Amygdala (tissue), 56 donors: ENCODE measurements at places on chromosomes 3 and 15.

GRCh38 chr3:49654176-49654825, 19.9 kb upstream of the APEH start:
- no peak for DNase-seq

DNA sequence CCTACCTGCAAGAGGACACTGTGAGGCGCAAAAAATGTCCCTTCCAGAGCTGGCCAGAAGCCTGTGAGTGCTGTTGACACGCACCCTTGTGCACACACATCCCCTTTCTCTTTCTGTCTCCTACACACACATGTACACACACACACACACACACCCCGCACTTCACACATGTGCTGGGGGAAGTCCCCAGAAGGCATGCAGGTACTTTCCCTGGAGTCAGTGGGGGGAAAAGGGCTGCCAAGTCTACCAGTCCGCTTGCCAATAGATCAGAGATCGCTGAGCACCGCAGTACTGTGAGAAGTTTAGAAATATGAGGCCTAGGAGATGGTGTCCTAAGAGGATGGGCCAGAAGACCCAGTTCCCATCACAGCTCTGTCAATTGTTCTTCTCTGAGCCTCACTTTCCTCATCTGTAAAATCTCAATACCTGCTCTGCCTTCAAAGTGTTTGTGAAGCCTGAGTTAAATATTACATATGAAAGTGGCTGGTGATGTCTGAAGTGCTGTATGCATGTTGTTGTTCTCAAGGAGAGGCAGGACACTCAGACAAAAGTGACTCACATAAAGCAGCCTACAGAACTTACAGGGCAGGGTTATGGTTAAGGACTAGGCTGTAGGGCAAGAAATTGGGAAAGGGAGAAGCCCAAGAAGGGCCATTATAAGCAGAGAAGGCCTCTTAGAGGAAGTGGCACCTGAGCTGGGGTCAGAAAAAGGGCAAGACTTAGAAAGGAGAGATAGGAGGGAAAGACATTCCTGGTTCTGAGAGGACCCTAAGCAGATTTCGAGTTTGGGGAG, 6.8 kb downstream of the IL17RE start:
- no peak for DNase-seq

GRCh38 chr3:165192610-165193192, 3.5 kb downstream of the SLITRK3 start:
- no peak for DNase-seq

DNA sequence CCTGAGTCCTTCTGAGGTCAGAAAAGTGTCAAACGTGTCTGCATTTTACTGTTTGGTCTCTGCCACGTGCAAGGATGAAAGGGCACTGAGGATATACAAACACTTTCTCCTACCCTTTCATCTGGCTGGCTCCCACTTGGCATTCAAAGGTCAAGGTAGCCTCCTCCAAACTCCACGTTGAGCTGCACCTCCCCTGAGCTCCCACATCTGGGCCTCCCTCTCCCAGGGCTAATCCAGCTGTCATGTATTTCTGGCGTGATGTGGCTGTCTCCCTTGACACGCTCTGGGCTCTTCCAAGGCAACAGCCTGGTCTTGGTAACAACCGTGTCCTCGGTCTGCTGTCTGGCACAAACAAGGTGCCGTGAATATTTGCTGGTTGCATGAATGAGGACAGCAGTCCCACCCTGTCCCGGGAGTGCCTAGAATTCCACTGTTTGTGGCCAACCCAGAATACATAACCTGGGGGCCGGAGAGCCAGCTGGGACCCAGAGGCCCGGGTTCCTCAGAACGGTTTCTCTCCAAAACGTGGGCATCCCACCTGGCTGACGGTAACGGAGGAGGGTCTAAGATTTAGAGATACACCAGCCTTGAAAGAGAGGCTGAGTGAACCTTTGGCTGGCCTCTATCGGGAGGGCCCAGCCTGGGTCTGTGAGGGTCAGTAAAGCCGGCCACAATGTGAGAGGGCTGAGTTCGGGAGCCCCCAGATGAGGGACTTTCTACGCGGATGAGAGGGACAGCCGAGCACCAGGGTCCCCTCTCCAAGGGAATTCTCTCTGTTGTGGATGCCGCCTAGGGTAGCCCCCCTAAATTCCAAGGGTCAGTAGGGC, 767 bp downstream of the GLT8D1 start:
- DNase-seq, result no peak

DNA sequence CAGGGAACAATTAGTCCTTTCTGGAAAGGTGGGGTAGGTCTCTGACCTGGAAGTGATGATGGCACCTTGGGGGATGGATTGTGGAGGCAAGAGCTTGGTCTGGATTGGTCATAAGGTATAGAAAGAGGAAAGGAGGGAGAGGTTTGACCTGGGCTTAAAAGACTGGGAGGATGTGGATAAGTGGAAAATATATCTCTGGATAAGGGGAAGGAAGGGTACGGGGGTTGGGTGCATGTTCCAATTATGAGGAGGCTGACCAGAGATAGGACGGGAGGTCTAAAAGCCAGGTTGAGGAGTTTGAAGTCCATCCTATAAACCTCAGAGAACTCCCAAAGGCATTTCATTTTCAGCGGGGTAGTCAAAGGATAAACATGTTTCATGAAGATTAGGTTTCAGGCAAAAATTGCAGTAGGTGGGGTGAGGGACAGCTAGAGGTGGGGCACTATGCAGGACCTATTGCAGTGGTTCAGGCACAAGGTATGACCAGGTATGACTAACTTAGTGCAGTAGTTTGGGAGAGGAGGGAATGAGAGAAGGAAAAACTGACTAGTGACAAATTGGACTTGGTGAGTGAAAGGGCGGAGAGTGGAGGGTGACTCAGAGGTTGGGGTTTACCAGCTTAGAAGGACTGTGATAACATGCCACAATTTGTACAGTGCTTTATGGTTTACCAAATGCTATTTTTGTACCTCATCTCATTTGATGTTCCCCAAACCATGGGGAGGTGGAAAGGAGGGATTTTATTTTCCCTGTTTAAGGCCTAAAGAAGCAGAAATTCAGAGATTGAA, 10.7 kb downstream of the PDE8A start:
- no peak for DNase-seq

- DNase-seq, result no peak
These were observed 38.3 kb downstream of the WHAMM start for GRCh38 chr15:82847703-82848102.

DNA sequence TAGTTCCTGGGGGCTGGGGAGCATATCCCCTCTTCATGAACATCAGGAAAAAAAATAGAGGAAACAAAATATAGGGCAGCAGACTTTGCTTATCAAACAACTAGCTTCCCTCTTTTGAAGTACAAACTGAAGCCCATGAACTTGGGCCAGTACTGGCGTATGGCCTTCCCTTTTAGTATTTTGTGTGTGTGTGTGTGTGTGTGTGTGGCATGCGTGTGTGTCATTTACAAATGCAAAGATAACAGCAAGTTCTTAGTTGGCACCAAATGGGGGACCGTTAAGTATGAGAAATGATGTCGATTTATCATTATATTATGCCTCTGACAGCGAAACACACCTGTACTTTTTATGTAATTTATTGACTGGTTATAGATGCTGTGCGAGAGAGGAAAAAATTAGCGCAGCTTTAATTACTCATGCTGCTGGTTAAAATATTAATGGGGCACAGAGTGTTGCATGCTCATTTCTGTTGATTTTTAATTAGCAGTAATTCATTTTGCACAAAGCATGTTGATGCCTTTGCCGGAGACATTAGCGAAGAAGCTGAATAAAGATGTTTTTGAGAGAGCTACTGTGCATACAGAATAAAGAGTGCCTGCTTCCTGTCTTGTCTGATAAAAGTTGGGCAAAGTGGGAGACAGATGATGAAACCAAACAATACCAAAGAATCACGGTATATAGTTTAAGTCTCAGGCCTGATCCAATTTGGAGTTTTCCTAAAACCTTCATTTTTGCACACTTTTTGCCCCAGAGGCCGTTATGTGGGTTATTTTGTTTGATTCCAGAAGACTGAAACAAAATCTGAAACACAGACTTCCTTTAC, 297.1 kb downstream of the SATB1 start:
- DNase-seq, result no peak

DNA sequence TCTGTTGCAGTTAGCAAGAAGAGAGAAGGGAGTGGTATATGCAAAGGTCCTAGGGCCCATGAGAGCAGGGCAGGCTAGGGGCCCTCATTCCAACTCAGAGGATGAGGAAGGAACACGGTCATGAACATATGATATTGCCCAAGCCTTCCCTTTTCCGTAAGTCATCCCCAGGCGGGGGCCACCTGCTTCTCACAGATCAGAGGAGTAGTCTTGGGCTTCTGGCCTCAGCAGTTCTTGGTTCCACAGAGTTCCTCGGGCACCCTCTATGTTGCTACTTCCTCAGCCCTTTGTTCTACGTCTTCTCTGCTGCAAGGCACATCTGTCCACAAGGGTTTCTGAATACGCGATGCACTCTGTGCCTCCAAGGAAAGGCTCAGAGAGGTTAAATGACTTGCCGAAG, 25.3 kb downstream of the EPHB3 start:
- no peak for DNase-seq

GRCh38 chr3:196007744-196008335, 74.0 kb downstream of the TFRC start:
- DNase-seq, result no peak

DNA sequence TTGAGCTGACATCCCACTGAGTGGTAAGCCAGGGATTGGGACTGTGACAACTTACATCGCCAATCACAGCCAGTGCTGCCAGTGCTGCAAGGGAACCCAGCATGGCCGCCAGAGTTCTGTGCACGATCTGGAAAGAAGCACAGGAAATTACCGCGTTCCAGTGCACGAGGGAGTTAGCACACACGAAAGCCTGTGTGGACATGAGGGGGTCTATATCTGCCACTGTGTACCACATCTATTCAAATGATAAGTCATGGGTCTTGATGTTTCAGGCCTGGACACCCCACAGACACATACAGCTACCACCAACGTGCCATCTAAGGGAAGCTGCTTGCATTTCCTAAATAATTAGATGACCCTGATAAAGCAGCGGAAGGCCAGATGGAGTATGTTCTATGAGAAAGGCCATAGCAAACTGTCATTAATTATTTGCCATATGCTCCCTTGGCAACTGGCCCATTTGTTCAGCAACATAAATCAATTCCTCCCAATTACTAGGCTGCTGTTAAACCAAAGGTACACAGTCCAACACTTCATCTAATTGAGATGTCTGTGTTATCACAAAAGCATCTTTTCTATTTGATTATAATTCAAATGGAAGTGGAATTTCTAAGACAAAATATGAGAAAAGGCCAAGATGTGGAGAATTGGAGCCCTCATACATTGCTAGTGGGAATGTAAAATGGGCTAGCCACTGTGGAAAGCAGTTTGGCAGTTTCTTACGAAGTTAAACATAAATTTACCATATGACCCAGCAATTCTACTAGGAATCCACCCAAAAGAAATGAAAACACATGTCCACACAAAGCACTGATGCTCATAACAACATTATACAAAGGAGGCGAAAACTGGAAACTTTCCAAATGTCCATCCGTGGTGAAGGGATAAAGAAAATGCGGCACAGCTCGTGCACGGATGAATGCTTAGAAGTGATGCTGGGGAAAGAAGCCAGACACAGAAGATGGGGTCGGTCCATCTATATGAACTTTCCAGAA, 108.3 kb downstream of the OCA2 start:
- DNase-seq, result no peak

DNA sequence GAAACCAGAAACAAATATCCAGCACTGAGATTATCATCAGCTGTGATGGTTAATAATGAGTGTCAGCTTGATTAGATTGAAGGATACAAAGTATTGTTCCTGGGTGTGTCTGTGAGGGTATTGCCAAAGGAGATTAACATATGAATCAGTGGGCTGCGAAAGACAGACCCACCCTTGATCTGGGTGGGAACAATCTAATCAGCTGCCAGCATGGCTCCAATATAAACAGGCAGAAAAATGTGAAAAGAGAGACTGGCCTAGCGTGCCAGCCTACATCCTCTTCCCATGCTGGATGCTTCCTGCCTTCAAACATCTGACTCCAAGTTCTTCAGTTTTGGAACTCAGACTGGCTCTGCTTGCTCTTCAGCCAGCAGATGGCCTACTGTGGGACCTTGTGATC, 869.5 kb downstream of the SI start:
- no peak for DNase-seq

DNA sequence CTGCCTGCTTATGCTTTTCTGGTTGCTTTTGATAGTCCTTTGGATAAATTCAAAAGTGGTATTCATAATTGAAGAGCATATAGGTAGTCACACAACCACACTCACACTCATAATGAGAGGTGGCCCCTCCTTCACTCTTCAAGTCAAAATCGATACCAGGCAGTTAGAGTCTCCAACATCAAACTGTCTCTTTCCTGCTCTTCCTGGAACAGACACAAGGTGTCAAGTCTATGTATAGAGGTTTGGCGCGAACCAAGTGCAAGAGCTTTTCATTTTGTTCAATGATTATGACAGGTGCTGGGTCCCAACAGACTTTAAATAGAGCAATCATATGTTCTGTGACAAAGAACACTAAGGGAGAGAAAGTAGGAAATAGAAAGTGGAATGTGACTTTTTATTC, 29.9 kb upstream of the RGMA start:
- DNase-seq, result no peak

DNA sequence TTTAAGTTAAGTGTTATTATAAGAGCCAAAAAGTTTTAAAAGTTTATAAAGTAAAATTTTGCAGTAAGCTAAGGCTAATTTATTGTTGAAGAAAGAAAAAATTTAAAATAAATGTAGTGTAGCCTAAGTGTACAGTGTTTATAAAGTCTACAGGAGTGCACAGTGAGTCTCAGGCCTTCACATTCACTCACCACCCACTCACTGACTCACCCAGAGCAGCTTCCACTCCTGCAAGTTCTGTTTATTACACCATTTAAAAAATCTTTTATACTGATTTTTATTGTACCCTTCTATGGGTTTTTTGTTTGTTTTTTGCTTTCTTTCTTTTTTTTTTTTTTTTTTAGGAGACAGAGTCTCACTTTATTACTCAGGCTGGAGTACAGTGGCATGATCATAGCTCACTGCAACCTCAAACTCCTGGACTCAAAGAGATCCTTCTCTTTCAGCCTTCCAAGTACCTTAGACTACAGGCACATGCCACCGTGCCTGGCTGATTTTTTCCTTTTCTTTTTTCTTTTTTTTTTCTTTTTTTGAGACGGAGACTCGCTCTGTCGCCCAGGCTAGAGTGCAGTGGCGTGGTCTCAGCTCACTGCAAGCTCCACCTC, 25.9 kb downstream of the CSTA start:
- no peak for DNase-seq

- DNase-seq, result no peak
These were observed 80.2 kb downstream of the BFSP2 start for GRCh38 chr3:133479895-133480669.
